ENCODE measurements at places on chromosomes 11 and 22.

GRCh38 chr11:119847853-119848252 lies 118.9 kb upstream of the NECTIN1 start:
- no peak for DNase-seq

DNA sequence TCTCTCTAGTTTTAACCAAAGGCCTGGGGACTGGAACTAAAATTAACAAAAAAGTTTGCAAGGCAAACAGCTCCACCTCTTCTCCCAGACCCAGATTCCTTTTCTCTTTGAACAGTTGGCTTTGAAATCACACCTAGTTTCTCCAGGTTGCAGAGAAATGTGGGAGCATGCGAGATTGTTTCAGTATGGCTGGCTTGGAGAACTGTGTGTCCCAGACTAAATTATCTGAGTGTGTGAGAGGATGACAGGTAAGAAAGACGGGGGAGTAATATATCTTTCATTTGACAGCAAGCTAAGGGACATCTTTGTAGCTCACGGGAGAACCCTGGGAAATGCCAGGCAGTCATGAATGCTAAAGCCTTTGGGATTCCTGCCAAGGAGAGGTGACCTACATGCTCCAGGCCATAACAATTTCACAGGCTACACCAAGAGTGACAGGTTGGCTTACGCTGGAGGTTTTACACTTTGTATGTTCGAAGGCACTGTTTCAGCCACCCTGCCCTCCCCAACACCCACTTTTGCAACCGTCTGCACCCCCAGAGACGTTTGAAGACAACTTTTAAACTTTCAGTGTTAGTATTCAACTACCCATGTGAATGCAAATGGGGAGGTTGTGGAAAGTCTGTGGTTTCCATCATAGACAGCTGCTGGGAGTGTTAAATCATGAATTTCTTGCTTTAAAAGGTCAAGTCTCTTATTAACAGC lies 109.3 kb upstream of the SNX19 start:
- no peak for DNase-seq

- no peak for DNase-seq
These were observed 10.0 kb downstream of the LMO2 start for GRCh38 chr11:33881651-33882503.

GRCh38 chr11:17610085-17610894 lies 63.2 kb downstream of the OTOG start:
- DNase-seq = no peak

DNA sequence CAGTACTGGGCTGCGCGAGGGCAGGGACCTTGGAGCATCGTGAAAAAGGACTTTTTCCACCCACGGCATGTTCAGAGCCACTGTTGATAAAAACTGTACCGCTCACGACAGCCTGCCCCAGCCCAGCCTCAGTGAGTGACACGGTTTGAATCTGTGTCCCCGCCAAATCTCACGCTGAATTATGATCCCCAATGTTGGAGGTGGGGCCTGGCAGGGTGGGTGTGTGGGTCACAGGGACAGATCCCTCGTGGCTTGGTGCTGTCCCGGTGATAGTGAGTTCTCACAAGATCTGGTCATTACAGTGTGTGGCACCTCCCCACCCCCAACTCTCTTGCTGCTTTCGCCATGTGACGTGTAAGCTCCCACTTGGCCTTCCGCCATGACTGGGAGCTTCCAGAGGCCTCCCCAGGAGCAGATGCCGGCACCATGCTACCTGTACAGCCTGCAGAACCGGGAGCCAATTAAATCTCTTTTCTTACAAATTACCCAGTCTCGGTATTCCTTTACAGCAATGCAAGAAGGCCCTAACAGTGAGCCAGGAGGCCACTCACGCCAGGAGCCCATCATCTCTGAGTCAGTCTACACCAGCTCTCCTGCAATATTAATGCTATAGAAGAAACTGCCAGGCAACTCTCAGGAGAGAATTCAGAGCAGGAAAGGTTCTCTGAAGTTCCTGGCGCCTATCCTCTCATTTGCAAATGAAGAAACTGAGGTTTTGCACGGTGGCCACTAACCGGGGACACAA lies 1.3 kb downstream of the TOLLIP start:
- no peak for DNase-seq

GRCh38 chr11:76524919-76525318 lies 80.1 kb downstream of the EMSY start:
- DNase-seq = no peak

DNA sequence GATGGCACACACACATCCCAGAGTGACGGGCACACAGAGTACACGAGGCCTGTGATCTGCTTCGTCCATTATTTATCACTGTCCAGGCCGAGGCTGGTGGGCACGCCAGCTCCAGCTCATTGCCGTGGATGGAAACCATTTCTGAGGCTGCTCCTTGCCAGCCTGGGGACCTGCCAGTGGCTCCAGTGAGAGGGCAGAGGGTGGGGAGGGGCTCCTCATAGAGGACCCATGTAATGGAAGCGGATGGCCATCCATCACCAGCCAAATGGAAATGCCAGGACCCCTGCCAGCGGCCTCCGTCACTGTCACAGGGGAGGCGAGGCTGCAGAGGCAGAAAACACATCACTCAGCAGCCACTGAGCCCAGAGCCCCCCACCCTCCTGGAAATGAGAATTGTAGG lies 35.7 kb downstream of the TP53I11 start:
- no peak for DNase-seq

DNA sequence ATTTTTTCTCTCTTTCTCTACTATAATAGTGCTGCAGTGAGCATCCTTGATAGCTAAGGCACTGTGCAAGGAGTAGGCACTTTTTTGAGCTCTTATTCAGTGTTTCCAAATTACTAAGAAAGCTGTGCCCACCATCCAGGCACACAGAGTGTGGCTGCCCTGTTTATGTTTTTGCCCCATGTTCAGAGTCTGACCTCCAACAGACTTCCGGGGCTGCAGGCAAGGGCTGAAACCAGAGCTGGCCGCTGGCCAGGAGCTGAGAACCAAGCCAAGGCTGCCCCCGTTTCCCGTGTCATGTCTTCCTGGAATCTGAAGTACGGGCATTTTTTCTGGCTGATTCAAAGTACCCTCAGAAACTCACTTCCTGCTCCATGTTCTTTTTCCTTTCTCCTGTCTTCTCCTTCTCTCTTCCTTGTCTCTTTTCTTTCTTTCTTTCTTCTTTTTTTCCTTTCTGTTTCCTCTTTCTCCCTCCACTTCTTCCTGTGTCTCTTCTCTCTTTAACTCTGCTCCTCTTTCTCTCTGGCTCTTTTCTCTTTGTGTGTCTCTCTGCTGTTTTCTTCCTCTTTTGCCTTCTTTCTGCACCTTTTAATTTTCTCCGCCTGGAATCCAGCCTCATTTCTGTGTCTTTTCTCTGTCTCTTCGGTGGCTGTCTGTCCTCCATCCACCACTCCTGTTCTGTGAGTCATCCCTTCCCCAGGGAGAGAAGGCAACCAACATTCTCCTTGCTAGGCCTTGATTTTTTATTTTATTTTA lies 17.0 kb upstream of the KCTD14 start:
- DNase-seq = peak; percentile 11

GRCh38 chr11:119088406-119088805 lies 3.7 kb downstream of the HMBS start:
- no peak for DNase-seq

DNA sequence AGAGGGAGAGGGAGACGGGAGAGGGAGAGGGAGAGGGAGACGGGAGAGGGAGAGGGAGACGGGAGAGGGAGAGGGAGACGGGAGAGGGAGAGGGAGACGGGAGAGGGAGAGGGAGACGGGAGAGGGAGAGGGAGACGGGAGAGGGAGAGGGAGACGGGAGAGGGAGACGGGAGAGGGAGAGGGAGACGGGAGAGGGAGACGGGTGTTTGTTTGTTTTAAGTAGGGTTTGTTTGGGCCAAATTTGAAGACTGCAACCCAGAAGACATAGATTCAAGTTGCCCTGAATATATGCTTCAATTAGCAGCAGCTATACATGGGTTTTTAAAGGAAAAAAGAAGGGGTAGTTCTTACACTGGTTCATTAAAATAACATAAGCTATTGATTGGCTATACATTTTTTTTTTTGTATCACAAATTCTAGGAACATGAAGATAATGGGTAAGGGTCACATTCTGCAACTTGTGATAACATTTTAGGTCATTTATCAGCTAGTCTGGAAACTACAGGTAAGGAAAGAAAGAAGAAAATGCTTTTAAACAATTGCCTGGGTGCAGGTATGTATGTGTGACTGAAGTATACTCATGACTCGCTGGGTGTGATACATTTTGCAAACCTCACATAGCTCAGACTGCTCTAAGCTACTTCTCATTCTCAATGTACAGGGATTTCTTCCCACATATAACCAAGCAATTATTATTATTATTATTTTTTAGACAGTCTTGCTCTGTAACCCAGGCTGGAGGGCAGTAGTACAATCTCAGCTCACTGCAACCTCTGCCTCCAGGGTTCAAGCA lies 67.3 kb downstream of the MCHR1 start:
- no peak for DNase-seq

DNA sequence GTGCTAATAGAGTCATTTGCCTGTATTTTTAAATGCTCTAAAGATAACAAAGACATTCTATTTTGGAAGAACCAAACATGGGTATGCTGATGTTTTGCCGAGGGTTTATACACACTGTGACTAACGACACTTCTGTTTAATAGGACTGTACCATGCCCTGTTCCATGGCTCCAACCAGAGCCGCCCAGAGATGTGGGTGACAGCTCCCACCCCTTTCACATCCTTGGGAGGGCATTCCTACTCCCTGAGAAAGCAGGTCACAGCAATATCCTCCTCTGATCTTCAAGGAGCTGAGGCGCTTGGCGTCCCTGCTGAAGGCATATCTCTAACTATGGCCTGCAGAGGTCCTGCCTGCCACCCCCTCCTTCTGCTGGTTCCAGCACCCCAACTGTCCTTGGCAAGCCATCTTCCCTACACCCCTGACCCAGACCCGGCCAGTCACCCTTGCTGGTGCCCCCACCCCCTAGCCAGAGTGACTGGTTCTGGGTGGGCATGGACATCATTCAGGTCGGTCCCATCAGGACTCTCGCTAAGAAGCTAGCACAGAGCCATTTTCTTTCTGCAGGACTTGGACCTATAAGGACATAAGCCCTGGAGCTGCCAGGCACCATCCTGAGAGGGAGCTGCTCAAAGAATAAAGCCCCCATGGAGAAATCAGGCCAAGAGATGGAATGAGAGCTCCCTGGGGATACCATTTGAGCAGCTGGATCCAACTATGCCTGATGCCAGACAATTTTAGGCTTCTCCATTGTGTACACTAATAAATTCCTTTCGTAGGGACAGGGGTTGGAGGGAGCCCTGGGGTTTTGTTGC lies 381.3 kb downstream of the CTTN start:
- DNase-seq = no peak

- no peak for DNase-seq
These were observed 1.8 kb downstream of the CELF1 start for GRCh38 chr11:47551086-47551485.

DNA sequence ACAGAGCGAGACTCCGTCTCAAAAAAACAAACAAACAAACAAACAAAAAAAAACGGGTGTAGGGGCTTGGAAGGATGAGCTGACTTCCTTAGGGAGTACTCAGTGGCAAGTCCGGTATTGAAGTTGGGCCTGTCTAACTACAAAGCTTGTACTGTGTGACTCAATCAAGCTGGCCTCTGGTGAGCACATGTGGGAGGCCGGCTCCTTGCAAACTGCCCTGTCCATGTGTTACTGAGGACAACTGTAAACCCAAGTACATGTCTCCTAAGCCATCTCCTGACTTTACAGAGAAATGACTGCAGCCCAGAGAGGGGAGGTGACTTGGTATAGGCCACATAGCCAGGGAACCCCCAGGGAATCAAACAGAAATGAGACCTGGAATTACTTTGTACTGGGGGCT lies 11.6 kb downstream of the RIBC2 start:
- DNase-seq = no peak

DNA sequence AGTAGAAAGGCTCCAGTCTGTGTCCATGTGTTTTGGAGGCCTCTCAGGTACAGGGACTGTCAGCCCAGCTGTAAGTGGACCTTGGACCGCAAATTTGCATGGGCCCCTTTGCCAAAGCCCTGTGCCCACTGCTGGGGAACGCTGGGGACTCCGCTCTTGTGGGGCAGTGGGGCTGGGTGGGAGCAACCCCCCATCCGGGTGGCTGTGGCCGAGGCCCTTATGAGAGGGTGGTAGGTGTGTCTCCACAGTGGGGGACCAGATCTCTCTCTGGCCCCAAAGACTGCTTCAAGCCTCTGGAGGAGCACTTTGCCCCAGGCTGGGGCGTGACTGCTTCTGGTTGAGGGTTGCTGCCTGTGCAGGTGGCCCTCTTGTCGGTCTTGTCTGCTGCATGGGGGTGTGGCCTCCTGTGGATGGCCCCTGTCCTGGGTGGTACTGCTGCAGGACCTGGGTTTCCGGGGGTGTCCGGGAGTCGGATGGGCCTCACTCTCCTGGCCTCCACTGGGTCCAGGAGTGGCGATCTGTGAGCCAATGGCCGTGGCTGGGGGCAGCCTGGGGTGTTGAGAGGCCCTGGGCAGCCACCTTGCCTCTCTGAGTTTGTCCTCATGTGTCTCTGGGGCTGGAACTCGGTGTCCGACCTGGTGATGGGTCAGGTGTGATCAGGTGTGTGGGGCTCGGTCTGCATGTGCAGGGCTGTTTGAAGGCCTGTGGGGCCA lies 15.9 kb downstream of the KCNQ1 start:
- DNase-seq = no peak

- no peak for DNase-seq
These were observed 1.1 kb upstream of the BIRC2 start for GRCh38 chr11:102345904-102346303.

DNA sequence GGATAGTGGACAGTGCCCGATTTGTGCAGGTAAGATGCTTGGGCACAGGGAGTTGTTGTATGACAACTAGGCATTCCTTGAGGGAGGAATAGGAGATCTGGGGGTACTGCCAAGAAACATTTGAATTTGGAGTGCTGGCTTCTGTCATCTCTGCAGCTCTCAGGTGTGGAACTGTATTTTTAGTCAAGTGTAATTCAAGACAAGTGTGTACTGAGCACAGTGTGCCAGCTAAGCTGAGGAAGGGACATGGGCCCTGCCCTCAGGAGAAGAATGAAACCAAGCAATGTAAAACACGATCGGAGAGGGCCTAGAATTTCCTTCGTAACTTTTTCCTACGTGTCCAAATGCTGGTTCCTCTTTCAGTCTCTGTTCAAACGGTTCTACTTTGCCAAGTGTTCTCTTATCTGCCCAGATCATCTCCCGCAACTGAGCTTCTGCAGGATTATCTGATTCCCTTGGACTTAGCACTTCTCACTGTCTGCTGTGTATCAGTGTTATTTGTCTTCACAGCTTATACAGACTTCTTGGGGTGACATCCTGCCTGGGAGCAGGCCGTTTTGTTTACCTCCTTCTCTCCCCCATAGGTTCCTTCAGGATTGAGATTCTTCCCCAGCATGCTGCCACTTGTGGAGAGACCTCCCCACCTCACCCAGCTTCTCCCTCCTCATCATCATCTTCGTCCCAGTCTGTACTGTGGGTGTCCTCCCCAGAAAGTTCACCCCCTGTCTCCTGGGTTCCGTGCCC lies 27.6 kb downstream of the ART5 start:
- DNase-seq = no peak

DNA sequence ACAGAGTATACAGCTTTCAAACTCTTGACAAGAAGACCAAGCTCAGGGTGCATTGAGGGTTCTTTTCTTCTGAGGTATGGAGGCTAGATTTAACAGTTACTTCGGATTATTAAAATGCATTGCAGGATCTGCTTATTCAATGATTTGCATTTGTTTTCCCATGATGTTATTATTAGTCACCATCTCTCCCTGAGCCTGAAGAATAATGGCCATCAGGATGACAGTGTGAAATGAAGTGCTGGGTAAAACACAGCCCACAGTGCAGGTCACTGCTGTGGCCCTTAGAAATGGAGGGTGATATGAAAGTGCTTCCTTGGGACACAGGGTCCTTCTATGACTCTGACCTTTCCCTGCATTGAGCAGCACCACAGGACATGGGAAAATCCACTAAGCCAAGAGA lies 40.0 kb downstream of the TECTA start:
- DNase-seq = no peak

Data from amygdala (tissue), 56 donors.